ENCODE measurements at places on chromosomes 12 and 14. TPM values are rescaled to one million over a fixed set of nuclear protein-coding genes. Genes with fewer than 3 reads are reported as not detected.

DNA sequence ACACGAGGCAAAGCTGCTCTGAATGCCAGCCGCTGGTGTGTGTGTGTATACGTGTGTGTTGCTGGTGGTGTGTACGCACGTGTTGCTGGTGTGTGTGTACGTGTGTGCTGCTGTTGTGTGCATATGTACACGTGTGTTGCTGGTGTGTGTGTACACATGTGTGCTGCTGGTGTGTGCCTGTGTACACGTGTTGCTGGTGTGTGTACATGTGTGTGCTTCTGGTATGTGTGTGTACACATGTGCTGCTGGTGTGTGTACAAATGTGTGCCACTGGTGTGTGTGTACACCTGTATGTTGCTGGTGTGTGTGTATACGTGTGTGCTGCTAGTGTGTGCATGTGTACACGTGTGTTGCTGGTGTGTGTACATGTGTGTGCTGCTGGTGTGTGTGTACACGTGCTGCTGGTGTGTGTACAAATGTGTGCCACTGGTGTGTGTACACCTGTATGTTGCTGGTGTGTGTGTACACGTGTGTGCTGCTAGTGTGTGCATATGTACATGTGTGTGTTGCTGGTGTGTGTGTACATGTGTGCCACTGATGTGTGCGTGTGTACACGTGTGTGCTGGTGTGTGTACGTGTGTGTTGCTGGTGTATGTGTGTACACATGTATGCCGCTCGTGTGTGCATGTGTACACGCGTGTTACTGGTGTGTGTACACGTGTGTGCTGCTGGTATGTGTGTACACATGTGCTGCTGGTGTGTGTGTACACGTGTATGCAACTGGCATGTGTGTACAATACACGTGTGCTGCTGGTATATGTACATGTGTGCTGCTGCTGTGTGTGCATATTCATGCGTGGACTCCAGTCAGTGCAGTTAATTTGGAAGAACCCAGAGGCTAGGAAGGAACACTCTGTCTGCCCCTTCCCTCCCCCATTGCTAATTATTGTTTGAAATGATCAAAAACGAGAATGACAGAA lies 47.2 kb downstream of the CACNA2D4 start:
- peak; percentile 7 for DNase-seq

DNA sequence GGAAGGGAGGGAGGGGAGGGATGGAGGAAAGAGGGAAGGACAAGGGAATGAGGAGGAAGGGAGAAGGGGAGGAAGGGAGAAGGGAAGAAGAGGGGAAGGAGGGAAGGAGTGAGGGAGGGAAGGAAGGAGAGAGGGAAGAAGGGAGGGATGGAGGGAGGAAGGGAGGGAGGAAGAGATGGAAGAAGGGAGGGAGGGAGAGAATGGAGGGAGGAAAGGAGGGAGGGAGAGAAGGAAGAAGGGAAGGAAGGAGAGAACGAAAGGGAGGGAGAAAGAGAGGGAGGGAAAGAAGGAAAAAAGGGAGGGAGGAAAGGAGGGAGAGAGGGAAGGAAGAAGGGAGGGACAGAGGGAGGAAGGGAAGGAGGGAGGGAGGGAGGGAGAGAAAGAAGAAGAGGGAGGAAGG lies 49.5 kb downstream of the RIMBP2 start:
- no peak for DNase-seq

- DNase-seq = no peak
Observed at GRCh38 chr12:49046129-49046895, 14.3 kb downstream of the KMT2D start.

DNA sequence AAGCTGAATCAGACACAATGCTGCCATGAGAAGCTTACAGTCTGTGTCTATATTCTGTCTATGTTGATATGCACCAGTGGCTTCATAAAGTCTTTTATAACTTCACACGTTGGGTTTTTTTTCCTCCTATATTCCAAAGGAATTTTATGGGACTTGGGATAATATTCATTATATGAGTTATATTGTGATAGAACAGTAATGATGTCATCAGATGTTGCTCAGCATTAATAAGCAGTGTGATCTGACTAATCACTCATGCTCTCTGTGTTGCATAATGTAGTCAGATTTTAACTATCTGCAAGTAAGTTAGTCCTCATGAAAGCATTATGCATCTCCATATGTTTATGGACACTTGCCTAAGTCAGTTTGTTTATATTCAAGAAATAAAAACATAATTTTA lies 159.6 kb downstream of the PLCZ1 start:
- DNase-seq = no peak

ABHD4 gene
- total RNA-seq = 14.5 TPM

EXOC3L4 gene
- 15.6 TPM for total RNA-seq
